ENCODE measurements at places on chromosomes 13 and 19.

DNA sequence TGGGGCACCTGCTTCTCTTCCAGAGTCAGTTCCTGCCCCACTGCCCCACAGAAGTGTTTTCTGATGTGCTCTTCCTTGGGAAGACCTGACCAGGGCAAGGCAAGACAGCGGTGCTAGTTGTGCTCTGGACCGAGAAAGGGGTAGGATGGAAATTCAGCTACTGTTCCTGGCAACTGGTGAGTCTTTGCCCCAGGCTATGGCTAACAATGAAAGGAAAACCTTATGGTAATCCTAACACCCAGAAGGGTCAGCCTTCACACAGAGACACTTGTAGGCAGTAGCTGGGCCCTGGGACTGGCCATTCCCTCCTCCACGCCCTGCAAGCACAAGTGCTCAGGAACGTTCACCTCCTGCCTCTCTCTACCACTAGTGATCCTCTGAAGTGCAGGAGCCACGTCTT is 9.6 kb upstream of the CYSLTR2 start:
- no peak overlapping the region for H3K4me3 ChIP-seq
- no peak for DNase-seq
- no peak overlapping the region for H3K27ac ChIP-seq
- H3K36me3 ChIP-seq, result no peaks in the 10 kb centered on the region
- peaks cover 4% of the 10 kb centered on the region for H3K4me1 ChIP-seq

GRCh38 chr13:110103026-110103425 is 203.9 kb downstream of the COL4A1 start:
- no peaks in the 10 kb centered on the region for H3K36me3 ChIP-seq
- no peak for DNase-seq
- no peak overlapping the region for H3K27ac ChIP-seq
- no peaks in the 10 kb centered on the region for H3K27me3 ChIP-seq
- no peaks in the 10 kb centered on the region for H3K4me1 ChIP-seq

DNA sequence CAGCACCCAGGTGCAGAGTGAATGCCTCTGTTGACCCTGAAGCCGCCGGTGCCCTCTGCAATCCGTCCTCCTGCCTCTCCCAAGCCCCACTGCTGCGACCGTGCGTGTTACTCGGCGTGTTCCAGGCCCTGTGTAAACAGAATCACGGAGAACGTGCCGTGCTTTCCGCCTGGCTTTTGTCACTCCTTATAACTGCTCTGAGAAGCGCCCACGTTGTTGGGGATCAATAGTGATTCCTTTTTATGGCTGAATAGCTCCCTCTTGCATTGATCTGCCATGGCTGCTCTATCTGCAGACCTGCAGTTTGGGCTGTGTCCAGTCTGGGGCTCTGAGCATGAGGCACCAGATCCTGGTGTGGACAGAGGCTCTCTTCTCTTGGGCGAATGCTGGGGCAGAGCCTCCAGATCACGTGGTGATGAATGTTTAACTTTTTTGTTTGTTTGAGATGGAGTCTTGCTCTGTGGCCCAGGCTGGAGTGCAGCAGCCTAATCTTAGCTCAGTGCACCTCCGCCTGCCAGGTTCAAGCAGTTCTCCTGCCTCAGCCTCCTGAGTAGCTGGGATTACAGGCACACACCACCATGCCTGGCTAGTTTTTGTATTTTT is 15.8 kb downstream of the ADPRHL1 start:
- no peaks in the 10 kb centered on the region for H3K36me3 ChIP-seq
- DNase-seq, result no peak
- no peaks in the 10 kb centered on the region for H3K27me3 ChIP-seq
- H3K4me3 ChIP-seq, result no peak overlapping the region
- no peaks in the 10 kb centered on the region for H3K4me1 ChIP-seq

DNA sequence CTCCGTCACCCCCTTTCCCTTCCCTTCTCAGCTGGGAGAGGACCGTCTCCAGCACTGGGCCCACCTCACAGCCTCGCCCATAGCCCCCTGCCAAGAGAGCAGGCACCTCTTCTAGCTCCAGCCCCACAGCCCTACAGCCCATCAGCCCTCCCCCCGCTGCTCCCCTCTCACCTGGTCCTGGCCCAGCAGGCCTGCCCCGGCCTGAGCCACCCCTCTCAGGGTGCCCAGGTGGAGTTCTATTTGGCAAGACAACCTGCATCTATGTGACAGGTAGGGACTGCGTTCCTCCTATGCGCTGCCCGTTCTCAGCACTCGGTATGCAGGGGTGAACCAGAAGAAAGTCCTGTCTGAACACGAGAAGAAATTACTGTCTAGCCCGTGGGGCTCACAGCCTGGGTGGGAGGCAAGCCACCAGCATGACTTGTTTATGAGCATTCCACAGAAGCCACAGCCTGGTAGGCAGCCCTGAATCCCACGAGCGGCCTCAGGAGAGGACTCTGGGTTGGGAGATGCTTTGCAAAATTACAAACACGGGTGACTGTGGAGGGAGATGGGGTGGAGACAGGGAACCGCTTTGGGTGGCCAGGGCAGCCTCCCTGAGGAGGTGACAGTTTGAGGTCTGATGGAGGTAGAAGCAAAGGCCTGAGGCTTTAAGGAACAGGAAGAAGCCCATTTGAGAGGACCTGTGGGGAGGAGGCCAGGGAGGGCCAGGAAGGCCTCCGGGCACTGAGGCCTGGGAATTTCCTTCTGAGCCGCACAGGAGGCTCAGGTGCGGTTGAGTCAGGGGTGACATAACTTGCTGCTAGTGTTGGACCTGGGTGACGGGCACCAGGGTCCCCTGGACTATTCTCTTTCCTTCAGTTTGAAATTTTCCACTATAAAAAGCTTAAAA is 1.2 kb upstream of the PLEKHF1 start:
- peak overlapping the region; percentile 77 for H3K4me3 ChIP-seq
- peak; percentile 62 for DNase-seq
- no peaks in the 10 kb centered on the region for H3K27me3 ChIP-seq
- H3K27ac ChIP-seq, result peak overlapping the region; percentile 83

- peaks cover 18% of the 10 kb centered on the region for H3K4me1 ChIP-seq
- H3K36me3 ChIP-seq, result no peaks in the 10 kb centered on the region
- H3K4me3 ChIP-seq, result no peak overlapping the region
- peak; percentile 56 for DNase-seq
- H3K27me3 ChIP-seq, result no peaks in the 10 kb centered on the region
Observed at GRCh38 chr13:35139591-35139990, 197.5 kb downstream of the NBEA start.

- no peaks in the 10 kb centered on the region for H3K36me3 ChIP-seq
- DNase-seq, result no peak
- no peaks in the 10 kb centered on the region for H3K27me3 ChIP-seq
Observed at GRCh38 chr19:30148039-30148790, 206.2 kb downstream of the URI1 start.

DNA sequence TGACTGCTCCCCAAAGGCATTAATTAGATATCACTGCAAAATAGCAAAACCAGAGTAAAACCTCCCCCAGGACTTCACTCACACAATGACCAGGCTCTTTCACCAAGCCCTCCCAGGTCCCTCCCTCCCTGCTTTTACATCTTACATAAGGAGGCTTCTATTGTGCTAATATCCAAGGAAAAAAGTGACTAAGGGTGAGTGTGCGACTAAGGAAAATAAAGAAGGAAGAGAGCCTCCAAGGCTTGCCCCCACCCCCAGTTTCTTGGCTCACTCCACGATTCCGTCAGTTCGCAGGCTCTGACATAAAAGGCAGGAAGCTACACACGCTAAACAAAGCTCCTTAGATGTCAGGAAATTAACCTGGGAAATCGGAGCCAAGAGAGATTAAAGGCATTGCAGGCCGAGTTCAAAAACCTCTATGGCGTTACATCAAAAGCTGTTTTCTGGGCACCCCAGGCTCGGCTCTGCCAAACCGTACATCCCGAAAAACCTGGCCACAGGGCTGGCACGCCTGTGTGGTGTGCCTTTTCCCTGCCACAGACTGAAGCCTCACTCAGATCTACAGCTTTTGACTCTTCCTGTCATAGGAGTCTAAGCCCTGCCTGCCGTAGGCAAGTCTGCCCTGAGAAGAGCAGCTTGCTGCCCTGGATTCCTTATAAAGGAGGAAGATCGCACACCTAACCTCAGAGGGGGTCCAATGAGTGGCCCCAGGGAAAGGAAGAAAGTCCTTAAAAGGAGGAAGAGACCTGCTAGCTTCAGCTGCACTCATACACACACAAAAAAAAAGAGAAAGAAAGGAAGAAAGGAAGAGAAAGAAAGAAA is 67.0 kb upstream of the SERP2 start:
- no peaks in the 10 kb centered on the region for H3K36me3 ChIP-seq
- peaks cover 6% of the 10 kb centered on the region for H3K27me3 ChIP-seq
- H3K27ac ChIP-seq, result no peak overlapping the region
- H3K4me3 ChIP-seq, result no peak overlapping the region

GRCh38 chr13:62093984-62094780 is 678.5 kb upstream of the PCDH20 start:
- H3K27ac ChIP-seq, result no peak overlapping the region
- H3K4me3 ChIP-seq, result no peak overlapping the region
- H3K36me3 ChIP-seq, result no peaks in the 10 kb centered on the region
- H3K4me1 ChIP-seq, result no peaks in the 10 kb centered on the region
- H3K27me3 ChIP-seq, result no peaks in the 10 kb centered on the region

DNA sequence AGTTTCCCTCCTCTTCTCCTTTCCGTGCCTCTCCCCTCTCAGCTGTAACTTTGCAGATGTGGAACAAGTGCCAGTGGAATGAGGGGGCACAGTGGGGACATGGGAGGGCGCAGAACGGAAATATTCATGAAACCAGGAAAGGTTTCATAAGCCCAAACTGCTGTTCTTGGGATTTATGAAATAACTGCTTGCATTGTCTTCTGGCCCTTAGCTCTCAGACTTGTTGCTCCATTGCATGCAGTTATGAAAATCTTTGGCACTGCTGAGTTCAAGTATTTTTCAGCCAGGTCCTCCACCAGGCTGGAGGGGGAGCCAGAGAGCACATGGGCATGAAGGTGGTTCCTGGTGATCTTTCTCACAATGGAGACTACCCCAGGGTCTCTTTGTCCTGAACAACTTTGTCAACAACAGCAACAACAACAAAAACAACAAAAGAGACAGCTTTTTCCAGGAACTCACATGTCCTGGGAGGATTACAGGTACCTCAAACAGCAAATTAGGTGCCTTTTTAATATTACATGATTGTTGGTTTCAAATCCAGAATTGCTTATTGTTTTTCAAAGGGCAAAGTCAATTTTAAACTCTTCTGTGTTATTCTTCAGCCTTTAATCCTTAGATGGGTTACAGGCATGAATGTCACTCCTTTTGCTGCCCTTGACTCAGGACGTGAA is 1.5 kb downstream of the RGCC start:
- peaks cover 26% of the 10 kb centered on the region for H3K27me3 ChIP-seq
- peaks cover 55% of the 10 kb centered on the region for H3K4me1 ChIP-seq
- peaks cover 45% of the 10 kb centered on the region for H3K36me3 ChIP-seq
- H3K4me3 ChIP-seq, result peak overlapping the region; percentile 93
- peak; percentile 91 for DNase-seq

DNA sequence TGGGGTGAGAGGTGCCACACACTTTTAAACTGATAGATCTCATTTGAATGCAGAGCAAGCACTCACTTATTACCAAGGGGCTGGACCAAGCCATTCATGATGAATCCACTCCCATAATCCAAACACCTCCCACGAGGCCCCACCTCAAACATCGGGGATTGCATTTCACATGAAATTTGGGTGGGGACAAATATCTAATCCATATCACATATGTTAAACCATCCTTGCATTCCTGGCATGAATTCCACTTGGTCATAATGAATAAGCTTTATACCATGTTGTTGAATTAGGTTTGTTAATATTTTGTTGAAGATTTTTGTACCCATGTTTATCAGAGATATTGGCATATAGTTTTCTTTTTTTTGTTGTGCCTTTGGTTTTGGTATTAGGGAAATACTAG is 1198.7 kb upstream of the ATXN8OS start:
- H3K27ac ChIP-seq, result no peak overlapping the region
- no peaks in the 10 kb centered on the region for H3K4me1 ChIP-seq
- no peak overlapping the region for H3K4me3 ChIP-seq
- H3K36me3 ChIP-seq, result no peaks in the 10 kb centered on the region
- no peak for DNase-seq
- no peaks in the 10 kb centered on the region for H3K27me3 ChIP-seq

- no peaks in the 10 kb centered on the region for H3K4me1 ChIP-seq
- no peaks in the 10 kb centered on the region for H3K27me3 ChIP-seq
- no peak for DNase-seq
- no peak overlapping the region for H3K27ac ChIP-seq
- H3K4me3 ChIP-seq, result no peak overlapping the region
Observed at GRCh38 chr19:52086481-52086880, 9.1 kb downstream of the ZNF841 start.

GRCh38 chr19:13139633-13140311 is 10.4 kb downstream of the STX10 start:
- H3K36me3 ChIP-seq, result peaks cover 38% of the 10 kb centered on the region
- no peaks in the 10 kb centered on the region for H3K4me1 ChIP-seq
- no peak for DNase-seq
- peak overlapping the region; percentile 54 for H3K27ac ChIP-seq

DNA sequence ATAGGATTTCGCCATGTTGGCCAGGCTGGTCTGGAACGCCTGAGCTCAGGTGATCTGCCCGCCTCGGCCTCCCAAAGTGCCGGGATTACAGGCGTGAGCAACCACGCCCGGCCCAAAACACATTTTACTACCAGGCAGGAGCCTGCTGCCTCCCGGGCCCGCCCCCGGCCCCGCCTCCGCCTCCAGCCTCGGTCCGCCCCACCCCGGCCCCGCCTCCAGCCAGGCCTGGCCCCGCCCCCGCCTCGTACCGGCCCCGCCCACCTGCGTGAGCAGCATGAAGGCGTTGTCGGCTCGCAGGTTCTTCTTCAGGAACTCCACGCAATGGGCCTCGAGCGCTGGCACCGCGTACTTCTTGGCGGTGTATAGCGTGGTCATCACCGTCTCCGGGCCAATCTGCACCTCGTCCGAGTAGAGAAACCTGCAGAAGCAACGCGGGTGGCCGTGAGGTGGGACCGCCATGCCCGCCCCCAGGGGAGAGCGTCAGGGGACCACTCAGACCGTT is 22.7 kb downstream of the BTBD2 start:
- no peak for DNase-seq
- no peak overlapping the region for H3K27ac ChIP-seq
- no peak overlapping the region for H3K4me3 ChIP-seq
- no peaks in the 10 kb centered on the region for H3K27me3 ChIP-seq
- H3K36me3 ChIP-seq, result peaks cover 21% of the 10 kb centered on the region
- no peaks in the 10 kb centered on the region for H3K4me1 ChIP-seq

DNA sequence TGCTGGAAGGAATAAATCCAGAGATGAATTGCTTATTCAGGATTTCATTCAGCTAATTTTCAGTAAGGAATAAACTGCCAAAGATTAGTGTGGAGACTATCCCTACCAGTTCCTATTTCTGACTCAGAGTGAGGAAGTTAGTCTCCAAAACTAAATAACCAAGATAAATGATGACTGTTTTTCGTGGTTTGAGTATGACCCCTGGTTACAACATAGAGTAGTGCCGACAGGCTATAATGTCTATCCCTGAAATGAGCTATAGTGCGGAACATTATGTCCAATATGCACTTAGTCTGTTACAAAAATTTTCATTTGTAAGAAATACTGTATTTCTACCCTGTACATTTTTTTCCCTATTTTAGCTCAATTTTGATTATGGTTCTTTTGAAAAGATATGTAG is 51.4 kb downstream of the NBEA start:
- H3K27ac ChIP-seq, result no peak overlapping the region
- H3K27me3 ChIP-seq, result no peaks in the 10 kb centered on the region
- H3K36me3 ChIP-seq, result no peaks in the 10 kb centered on the region
- H3K4me3 ChIP-seq, result no peak overlapping the region
- no peaks in the 10 kb centered on the region for H3K4me1 ChIP-seq

Data from activated CD4-positive, alpha-beta T cell treated with anti-CD3 and anti-CD28 coated beads, Interleukin-2, amount 10 ng/mL, durations not matched to agents 24 days and 14 days (primary cell).